ENCODE measurements at places on chromosomes 6 and 20.
A peak's percentile ranks its signal among the peaks of the same experiment; 100 is the strongest.

GRCh38 chr6:116667623-116668022 lies 943 bp downstream of the ZUP1 start:
- DNase-seq = no peak

GRCh38 chr6:85866370-85866730 lies 223.7 kb upstream of the SYNCRIP start:
- DNase-seq = no peak

DNA sequence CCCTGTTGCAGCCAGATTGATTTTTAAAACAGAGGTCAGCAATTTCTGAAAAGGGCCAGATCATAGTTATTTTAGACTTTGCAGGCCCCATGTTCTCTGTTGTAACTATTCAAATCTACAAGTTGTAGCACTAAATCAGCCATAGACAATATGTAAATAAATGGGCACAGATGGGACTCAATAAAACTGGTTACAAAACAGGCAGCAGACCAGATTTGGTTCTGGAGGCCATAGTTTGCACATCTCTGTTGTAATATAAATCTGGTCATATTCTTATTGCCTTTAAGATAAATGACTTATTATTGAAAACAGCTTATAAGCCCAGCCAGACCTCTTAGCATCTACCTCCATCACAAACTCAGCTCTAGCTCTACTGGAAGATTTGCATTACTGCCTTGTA lies 114.0 kb upstream of the ARG1 start:
- DNase-seq = no peak

DNA sequence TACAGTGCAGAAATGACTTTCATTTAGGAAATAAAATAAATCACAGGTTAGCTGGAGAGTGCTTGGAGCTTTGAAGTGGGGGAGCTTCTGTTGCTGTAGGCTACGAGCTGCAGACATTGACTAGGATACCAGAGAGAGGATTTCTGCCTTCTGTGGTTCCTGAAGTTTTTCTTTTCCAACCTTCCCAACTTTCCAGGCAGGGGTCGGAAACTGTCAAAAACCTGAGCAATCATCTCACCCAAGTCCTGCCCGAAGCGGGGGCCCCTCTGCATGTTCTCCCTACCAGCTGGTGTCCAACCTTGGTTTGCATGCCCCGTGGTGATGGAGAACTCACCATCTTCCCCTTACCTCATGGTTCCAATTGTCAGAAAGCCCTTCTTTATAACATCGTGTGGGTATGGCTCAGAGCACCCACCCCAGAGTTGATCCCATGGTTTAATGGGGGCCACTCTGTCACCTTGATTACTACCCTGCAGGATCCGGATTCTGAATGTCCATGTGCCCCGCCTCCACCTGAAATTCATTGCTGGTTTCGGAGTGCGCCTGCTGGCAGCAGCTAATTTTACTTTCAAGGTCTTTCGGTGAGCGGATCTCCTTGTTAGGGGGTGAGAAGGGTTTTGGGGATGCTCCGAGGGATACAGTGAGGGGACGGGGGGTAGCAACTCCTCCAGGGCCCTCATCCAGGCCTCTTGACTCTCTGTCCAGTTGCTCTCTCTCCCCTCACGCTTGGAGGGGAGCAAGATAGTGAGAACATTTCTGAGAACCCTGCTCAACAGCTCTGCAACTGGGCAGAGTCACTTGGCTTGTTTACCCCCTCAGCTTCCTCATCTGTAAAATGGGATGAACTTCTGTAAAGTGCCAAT lies 5.1 kb downstream of the BPIFB2 start:
- DNase-seq = no peak

- DNase-seq = no peak
These were observed 354.8 kb downstream of the BTBD9 start for GRCh38 chr6:38284802-38285394.

DNA sequence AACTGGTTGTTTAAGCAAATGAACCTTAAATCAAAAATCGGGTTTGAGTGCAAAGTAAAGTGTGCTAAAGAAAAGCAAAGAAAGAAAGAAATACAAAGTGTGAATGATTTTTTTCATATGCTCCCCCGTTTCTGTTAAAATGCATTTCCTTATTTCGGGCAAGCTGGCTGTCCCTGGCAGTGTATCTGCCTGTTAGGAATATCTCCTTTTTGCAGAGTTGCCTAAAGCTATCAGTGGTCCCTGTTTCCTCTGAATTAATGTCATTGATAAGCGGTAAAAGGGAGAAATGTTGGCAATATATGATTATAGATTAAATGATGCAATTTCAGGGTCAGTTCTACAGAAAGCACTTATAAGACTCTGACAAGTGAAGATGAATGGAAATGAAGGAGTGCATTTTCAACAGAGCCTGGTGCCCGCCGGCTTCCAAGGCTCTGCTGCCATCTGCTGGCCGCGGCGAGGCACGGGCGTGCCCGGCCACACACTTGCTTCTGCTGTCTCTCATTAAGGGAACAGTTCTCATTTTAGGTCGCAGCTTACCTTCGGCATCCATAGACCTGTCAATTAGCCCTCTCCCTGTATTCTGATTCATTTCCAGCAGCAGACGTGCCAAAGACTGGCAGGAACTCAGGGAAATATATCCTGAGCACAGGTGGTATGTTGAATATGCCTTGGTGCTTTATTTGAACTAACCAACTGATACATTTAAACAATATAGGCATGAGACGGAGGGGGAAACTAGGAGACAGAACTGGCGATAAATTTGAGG lies 381.9 kb downstream of the C6orf118 start:
- DNase-seq = no peak

DNA sequence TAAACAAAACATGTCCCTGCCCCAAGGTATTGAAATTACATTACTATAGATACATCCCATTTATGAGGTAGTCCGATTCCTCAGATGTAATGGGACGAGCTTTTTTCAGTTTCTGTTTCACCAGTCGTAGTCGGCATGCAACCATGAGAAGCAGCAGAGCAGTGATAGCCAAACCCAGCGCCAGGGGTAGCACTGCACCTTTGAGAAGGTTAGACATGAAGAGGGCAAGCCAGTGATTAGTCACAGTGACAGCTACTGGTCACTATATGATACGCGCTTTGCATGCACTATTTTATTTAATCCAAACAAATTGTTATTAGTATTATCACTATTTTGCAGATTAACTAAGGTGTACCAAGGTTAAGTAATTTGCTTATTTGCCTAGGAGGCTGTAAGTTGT lies 43.7 kb downstream of the LRP11 start:
- DNase-seq = no peak

GRCh38 chr6:111248789-111249188 lies 161.5 kb downstream of the SLC16A10 start:
- no peak for DNase-seq

DNA sequence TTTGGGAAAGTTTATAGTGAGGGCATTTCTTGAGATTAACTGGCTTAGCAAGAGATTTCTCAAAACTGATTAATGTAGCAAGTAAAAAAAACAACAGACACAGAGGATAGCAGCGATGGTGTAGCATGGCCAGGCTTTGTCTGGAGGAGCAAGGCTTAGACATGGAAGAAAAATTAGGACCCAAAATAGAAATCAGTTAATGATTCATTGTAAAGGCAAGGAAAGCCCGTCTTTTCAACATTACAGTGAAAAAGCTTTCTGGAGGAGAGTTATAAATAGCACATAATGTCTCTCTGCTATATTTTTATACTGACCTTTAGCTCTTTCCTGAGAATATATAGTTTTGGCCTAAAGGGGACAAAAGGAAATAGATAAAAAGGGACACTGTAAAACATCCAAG lies 45.1 kb downstream of the FNDC1 start:
- DNase-seq = no peak

DNA sequence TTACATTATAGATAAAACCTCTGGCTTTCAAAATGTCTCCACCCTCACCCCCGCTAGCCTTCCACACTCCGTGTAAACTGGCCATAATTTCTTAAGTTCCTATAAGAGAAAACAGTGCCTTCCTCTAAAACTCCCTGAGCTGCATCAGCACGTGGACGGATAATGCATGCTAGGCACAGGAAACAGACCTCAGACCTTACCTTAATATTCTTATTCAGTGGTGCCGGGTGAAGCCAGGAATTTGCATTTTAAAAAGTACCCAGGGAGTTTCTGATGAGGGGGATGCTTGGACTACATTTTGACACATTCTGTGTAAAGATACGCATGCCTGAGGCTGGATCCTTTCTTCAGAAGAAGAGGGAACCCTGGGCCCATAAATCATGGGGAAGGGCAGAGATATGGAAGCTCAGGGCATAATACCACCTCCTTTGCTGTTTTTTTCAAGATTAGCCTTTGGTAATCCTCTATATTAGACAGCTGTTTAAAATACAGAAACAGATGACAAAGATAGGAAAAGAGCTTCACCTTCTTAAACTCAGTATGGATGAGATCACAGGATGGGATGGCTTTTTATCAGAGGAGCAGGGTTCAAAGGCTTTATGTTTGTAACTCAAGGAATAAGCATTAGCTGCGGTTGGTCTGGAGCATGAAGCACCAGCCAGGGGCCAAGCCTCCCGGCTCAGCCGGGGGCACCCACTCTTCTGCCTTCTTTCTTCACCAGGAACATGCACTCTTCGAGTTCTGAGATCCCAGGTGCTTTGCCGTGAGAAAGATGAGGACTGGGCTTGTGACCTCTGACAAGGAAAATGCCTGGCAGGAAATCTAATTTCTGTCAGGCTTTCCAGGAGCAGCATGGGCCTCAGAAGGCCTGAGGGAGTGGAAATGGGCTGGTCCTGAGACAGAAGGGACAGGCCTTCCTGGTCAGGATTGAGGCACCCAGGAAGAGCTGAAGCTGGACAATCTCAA lies 218.1 kb upstream of the SOX4 start:
- no peak for DNase-seq

- no peak for DNase-seq
These were observed 6.3 kb downstream of the BPIFB2 start for GRCh38 chr20:33013701-33014326.

DNA sequence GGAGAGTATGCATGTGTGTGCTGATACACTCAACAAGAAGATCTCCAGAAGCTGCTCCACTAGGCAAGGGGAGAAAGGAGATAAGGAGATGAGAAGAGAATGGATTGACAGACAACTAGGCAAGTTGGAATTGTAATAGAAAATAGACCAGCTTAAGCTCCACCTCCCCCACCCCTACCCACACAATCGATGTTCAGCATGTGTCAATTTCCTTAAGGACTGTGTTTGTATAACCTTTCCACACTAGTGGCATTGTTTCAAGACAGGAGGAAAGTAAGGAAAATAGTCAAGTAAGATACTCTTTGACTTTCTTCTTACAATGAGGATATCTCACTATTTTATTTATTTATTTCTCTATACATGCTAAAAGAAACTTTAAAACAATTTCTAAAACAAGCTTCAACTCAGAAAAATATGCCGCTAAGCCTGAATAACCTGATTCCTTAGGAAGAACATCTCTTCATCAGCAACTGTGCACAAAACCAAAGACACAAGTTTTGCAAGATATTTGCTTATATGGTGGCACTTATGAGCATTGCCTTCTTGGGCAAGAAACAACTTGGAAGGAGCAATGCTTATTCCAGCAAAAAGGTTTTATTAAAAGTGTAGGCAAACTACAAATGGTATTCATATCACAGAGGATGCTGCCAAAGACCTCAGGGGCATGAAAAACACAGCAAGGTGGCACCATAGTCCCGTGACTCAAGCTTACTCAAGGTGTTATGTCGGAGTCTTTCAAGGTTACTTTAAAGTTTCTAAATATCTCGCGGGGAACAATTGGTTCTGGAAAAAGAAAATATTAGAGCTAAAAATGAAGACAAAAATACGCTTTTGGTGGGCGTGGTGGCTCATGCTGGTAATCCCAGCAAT lies 249.1 kb downstream of the COL12A1 start:
- no peak for DNase-seq

- DNase-seq = no peak
These were observed 22.5 kb upstream of the SGK1 start for GRCh38 chr6:134340179-134340975.

DNA sequence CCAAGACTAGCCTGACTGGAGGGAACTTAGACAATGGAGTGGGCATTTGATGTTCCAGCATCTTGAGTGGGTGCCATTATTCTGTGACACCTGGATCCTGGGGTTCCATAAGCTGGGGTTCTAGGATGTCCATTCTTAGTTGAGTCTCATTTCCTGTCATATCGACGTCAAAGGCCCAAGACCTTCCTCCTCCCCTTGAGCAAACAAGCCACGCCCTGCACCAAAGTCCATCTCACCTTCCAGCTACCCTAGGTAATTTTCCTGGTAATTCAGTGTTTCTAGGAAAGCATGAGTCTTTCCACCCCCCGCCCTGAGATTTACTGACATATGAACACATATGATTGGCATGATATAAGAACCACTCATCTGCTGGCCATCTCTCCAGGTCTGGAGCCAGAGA lies at the start of gene TRIM40:
Gene TRIM40 (plus strand): TSS at position 384 of the 400 bp plus-strand sequence. CDS start 897 bp downstream, outside the sequence.
- no peak for DNase-seq

GRCh38 chr6:73695619-73696421 lies at the start of gene CD109:
CD109 (plus strand) TSS chr6:73696203; CDS start chr6:73696216, 13 bp downstream.
- peak; percentile 22 for DNase-seq

Data from stimulated activated CD8-positive, alpha-beta memory T cell treated with anti-CD3 and anti-CD28 coated beads, Interleukin-4, amount 100 ng/mL, for 1 hour (primary cell).